ENCODE measurements at places on chromosomes 7 and 10.
A peak's percentile ranks its signal among the peaks of the same experiment; 100 is the strongest.

GRCh38 chr7:391411-391951 is 101.5 kb downstream of the FOXL3 start:
- no peak for DNase-seq
- no peak overlapping the region for H3K27ac ChIP-seq
- H3K36me3 ChIP-seq, result no peaks in the 10 kb centered on the region

DNA sequence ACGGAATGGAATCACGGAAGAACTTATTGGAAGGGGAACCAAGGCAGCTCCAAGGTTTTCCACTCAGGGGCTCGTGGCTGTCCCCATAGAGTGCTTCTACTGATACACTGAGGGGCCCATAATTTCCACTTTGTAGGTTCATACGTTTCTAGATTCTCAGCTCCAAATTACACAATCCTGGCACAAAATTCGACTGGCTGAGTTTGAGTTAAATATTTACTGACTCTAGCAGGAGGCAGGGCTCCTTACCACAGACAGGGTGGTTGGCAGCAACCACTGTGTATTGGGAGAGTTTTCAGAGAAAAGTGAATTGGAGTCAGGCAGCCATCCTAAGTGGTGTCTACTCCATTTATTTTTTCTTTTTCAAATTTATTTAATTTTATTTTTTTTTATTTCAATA is 55.4 kb upstream of the SEC61G start:
- no peaks in the 10 kb centered on the region for H3K36me3 ChIP-seq
- H3K4me3 ChIP-seq, result no peak overlapping the region
- peaks cover 3% of the 10 kb centered on the region for H3K27me3 ChIP-seq
- H3K27ac ChIP-seq, result no peak overlapping the region

GRCh38 chr7:105015390-105015965 is 1.5 kb downstream of the KMT2E start:
- H3K27me3 ChIP-seq, result peaks cover 4% of the 10 kb centered on the region
- peak overlapping the region; percentile 100 for H3K27ac ChIP-seq
- H3K36me3 ChIP-seq, result peaks cover 53% of the 10 kb centered on the region

GRCh38 chr10:96402417-96403305 is 43.9 kb upstream of the OPALIN start:
- no peak overlapping the region for H3K4me3 ChIP-seq
- H3K27me3 ChIP-seq, result peaks cover 29% of the 10 kb centered on the region
- no peaks in the 10 kb centered on the region for H3K36me3 ChIP-seq
- no peaks in the 10 kb centered on the region for H3K4me1 ChIP-seq
- no peak overlapping the region for H3K27ac ChIP-seq

DNA sequence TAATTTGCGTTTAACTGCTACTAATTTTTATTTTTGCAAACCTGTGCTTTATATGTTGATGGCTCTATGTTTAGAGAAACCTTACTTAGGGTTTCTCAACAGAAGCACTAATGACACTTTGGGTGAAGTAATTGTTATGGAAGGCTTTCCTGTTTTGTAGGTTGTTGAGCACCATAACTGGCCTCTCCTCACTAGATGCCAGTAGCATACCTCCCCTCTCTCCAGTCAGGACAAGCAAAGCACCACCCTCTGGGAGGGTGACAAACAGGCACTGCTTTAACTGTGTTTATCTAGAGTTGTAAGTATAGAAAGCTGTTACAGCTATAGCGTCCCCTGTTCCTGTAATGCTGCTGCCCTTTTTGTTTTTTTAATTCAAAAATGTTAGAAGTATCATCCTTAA is 60.9 kb downstream of the WAC start:
- no peak overlapping the region for H3K27ac ChIP-seq
- no peak overlapping the region for H3K4me3 ChIP-seq
- no peak for DNase-seq
- H3K4me1 ChIP-seq, result peaks cover 40% of the 10 kb centered on the region
- peaks cover 72% of the 10 kb centered on the region for H3K36me3 ChIP-seq
- H3K27me3 ChIP-seq, result no peaks in the 10 kb centered on the region

DNA sequence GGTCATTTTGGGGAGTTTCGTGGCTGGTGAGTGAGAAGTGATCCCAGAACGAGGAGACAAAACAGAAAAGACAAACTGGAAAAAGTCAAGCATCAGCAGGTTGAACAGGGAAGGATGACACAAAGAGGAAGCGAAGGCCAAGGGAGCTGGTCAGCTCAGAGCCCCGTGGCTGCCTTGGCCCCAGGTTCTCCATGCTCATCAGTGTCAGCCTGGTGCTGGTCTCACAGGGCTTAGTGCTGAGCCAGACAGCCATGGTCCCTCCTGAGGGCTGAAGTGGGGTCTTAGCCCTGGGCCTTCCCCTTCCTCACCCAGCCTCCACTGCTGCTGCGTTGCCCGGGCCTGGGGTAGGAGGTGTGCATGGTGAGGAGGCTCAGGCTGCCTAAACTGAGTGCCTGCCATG is 183.6 kb downstream of the PFKFB3 start:
- no peak for DNase-seq
- H3K27me3 ChIP-seq, result no peaks in the 10 kb centered on the region
- H3K4me3 ChIP-seq, result no peak overlapping the region
- no peak overlapping the region for H3K27ac ChIP-seq
- peaks cover 26% of the 10 kb centered on the region for H3K36me3 ChIP-seq

DNA sequence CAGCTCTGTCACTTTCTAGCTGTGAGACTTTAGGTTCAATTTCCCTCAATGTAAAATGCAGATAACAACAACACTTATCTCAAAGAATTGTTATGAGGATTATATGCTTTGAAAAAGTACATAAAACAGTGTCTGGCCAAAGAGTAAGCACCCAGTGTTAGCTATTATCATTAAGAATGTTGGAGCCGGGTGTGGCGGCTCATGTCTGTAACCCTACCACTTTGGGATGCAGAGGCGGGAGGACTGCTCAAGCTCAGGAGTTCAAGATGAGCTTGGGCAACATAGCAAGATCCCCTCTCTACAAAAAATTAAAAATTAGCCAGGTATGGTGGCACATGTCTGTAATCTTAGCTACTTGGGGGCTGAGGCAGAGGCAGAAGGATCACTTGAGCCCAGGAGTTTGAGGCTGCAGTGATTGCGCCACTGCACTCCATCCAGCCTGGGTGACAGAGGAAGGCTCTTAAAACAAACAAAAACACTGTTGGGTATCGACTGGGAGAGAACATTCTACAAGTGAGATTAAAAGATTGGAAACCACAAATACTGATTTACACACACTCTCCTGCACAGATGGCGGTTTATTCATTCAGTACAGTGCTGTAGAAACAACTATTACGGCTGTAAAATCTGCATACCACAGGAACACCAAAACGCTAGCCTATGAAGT is 107.3 kb downstream of the PROSER2 start:
- peaks cover 53% of the 10 kb centered on the region for H3K36me3 ChIP-seq
- H3K4me1 ChIP-seq, result peaks cover 2% of the 10 kb centered on the region
- H3K27me3 ChIP-seq, result no peaks in the 10 kb centered on the region

Measured in T-helper 2 cell treated with Interferon-gamma antibody and Interleukin-4, amounts not matched to agents 5 μg/mL and 100 μg/mL, for 36 hours (primary cell).